Activated T-helper 1 cell treated with anti-CD3 and anti-CD28 coated beads, Interleukin-12 subunit alpha, Interleukin-12 subunit beta, Interleukin-2, Interleukin-4 antibody, amounts not matched to agents 30 ng/mL and 10 ng/mL and 1 ng/mL, durations not matched to agents 14 hours and 24 hours and 36 hours (primary cell): ENCODE measurements at places on chromosomes 5 and 9.

- no peak for DNase-seq
Measured at GRCh38 chr5:158565017-158565789, 534.5 kb downstream of the EBF1 start.

- DNase-seq: no peak
Measured at GRCh38 chr5:16548115-16548514, 68.7 kb downstream of the RETREG1 start.

- DNase-seq: no peak
Measured at GRCh38 chr9:124217836-124218437, 39.8 kb upstream of the NEK6 start.

- no peak for DNase-seq
Measured at GRCh38 chr5:9239071-9239470, 306.8 kb downstream of the SEMA5A start.

GRCh38 chr9:87227456-87227855 lies 270.2 kb upstream of the DAPK1 start:
- DNase-seq: no peak

DNA sequence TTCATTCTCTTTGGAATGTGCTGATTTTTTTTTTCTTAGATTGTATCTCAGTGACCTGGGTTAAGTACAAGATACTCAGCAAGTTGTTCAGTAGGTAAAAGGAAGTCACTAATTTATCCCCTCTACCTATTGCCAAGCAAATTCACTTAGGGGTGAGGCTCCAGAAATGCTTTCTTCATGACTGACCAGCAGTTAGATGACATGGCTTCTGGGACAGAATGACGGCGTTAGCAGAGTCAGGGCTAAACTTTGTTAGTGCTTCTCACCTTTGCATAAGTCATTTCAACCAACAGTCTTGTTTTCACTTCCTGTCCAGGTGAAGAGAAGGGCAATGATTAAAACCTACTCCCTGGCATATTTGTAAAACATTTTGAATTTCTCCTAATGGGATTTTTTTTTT lies 20.2 kb upstream of the MTAP start:
- no peak for DNase-seq

- no peak for DNase-seq
Measured at GRCh38 chr9:127832248-127832647, 22.2 kb downstream of the ENG start.

GRCh38 chr5:158013939-158014338 lies 155.0 kb upstream of the CLINT1 start:
- DNase-seq: no peak

GRCh38 chr5:77637998-77638762 lies at the start of gene OTP:
OTP (minus strand) TSS chr5:77638713; CDS start chr5:77638549, 164 bp downstream.
- no peak for DNase-seq

- no peak for DNase-seq
Measured at GRCh38 chr9:80552931-80553330, 981.2 kb downstream of the TLE4 start.

- DNase-seq: no peak
Measured at GRCh38 chr5:168313596-168314204, 22.3 kb downstream of the WWC1 start.

DNA sequence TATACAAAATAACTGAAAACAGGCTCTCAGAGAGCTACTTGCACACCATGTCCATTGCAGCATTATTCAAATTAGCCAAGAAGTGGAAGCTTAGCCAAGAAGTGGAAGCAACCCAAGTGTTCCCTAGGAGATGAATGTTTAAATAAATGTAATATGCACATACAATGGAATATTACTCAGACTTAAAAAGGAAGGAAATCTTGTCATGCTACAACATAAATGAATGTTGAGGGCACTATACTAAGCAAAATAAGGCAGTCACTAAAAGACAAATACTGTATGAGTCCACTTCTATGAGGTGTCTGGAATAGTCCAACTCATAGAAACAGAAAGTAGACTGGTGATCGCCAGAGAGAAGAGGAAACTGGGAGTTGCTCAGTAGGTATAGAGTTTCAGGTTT lies 438.1 kb downstream of the MAT2B start:
- no peak for DNase-seq

DNA sequence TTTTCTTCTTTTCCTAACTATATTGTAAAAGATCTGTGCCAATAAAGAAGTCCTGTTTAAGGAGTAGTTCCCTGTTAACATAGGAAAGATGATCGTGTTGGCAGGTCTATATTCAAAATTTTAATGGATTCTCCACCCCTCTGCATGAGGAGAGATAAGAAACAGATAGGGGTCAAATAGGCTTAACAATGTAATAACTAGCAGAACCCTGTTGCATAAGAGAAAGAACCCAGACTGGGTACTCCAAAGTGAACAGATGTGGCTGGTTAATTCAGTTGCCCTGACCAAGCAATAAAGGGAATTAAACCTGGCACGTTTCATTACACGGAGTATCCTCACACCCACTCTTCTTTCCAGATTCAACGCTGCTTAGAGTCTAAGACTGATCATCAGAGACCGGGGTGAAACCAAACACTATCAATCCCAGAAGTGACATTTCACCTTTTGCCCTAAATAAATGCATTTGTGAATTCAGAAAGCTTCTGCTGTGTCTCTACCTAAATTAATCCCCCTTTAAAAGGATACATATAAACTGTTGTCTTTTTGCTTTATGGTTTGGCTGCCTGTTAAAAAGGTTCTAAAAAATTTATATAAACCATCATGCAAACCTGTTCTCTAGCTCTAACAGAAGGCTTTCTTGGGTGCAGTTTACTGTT lies 1276.9 kb upstream of the WWC1 start:
- DNase-seq: no peak

GRCh38 chr5:126998895-126999570 lies 31.3 kb downstream of the MARCHF3 start:
- DNase-seq: no peak

DNA sequence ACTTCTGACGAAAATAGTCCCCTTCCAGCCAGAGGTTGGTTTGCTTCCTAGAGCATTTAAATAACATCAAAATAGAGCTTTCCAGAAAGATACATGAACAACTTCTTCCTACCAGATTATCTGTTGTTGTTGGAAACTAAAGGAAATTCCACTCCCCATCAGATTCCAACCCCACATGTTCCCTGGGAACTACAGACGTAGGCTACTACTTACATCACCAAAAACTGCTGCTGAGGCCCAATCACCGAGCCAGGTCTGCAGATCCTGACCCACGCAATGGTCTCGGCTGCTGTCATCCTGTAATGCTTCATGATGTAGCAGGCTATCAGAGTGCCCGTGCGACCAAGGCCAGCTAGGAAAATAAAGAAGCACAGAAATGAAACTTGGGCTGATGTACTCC lies 73.4 kb downstream of the HABP4 start:
- no peak for DNase-seq

GRCh38 chr5:103092676-103093075 lies 27.3 kb downstream of the GIN1 start:
- DNase-seq: no peak

DNA sequence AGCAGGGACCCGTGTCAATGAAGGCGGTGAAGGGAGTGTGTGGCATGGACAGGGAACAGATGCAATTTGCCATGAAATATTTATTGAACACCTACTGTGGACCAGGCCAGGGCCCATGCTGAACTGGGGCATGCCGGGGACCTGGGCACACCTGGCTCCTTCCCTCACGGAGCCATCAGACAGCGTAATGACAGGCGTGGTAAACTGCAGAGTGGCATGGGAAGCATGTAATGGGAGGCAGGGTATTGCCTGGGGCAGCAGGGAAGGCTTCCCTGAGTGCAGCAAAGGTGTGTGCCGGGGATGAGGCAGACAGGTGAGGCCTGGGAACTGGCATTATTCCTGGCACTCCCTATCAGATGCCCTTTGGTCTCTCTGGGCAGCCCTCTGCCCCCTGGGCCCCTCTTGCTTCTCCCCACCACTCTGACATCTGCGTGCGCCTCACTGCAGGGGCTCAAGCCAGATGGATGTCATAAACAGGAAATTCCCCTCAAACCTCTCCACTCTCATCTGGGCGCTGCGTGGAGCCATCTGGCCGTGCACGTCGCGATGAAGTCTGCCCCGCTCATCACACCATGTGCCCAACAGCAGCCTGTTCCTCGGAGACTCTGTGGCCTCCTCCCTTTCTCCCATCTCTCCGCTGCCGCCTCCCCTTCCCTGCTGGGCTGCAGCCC lies 67.6 kb downstream of the HMCN2 start:
- no peak for DNase-seq

GRCh38 chr9:29416204-29416603 lies 1842.9 kb upstream of the C9orf72 start:
- no peak for DNase-seq

DNA sequence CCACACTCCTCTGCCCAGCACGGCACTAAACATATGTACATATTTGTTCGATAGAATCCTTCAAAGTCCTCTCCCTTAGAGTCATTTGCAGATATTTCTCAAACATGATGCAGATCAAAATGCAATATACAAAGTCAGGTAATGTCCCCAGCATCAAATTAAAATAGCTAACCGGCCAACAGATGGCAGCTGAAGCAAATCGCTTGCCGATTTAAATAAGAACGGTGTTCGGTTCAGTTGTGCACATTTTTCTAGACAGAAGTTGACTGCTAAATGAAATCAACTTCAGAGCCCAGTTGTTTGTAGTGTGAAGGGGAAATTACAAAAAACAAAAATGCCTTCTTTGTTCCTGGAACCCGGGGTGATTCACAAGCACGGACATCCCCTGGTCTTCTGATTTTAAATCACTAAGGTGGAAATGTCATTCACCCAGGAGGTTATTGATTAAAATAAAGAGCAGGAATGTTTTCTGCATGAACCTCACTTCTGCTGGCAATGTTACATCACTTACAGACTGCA lies 219.2 kb downstream of the EBF1 start:
- no peak for DNase-seq

GRCh38 chr5:148443241-148443640 lies 59.5 kb downstream of the FBXO38 start:
- DNase-seq: no peak

- no peak for DNase-seq
Measured at GRCh38 chr9:98365227-98365669, 109.8 kb upstream of the TBC1D2 start.
